ENCODE measurements at places on chromosomes 2 and 18. TPM values are rescaled to one million over a fixed set of nuclear protein-coding genes. Genes with fewer than 3 reads are reported as not detected.

DNA sequence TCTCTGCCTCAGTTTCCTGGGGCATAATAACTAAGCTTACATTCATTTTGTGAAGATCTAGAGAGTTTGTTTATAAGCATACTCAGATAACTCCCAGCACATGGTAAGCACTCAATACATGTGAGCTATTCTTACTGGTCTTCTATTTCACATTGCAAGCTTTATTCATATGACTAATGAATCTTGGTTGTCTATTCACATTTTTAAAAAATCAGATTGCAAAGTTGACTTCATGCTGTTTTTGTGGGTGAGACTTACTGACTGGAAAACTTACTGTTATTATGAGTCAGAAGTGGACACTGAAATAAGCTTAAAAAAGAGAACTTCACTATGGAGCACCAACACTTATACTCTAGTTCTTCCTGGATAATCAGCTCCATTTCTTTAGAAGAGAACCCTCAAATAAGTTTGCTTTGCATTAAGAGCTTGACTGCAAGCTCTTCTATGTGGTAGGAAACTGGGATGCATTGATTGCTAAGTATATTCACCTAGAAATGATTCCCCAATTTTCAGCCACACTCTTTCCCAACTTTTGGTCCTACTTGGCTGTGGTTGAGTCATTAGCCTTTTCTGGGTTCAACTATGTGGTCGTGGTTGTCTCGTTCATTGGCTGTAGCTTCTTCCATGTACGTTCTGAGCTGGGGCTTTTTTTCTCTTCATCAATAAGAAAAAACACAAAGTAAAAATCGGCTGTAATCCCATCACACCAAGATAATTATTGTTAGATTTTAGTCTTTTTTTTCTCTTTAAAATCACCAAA, 29.5 kb upstream of the RBMS1 start:
- no peaks in the 10 kb centered on the region for H3K36me3 ChIP-seq
- H3K4me1 ChIP-seq = no peaks in the 10 kb centered on the region
- H3K4me3 ChIP-seq = no peak overlapping the region
- no peak for DNase-seq
- no peak overlapping the region for H3K27ac ChIP-seq
- peaks cover 17% of the 10 kb centered on the region for H3K27me3 ChIP-seq

DNA sequence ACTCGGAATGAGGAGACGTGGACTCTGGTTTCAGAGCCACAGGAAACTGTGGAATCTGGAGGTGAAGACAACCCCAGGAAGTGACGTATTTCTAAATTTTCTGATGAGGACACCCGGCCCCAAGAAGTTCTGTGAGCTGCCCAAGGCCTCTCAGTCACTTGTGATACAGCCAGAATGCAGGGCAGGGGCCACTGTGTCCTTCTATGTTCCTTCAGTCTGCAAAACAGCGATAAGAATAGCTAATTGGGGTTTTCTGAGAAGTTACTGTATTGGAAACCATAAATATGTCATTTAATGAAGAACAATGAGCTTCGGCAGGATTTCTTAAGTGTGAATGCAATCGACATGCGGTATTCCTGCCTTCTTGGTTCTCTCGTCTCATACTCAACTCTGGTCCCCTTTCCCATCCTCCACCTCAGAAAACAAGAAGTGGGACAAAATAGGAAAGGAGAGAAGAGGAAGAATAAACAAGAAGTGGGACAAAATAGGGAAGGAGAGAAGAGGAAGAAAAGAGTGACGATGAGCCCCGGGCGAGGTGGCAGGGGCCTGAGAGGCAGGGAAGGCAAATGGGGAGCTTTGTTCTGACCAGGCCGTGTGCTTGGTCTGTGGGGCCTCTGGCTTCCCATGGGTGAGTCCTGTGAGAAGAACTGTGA, 282.0 kb upstream of the REV1 start:
- H3K27ac ChIP-seq = no peak overlapping the region
- H3K27me3 ChIP-seq = peaks cover 9% of the 10 kb centered on the region
- no peaks in the 10 kb centered on the region for H3K36me3 ChIP-seq
- no peak for DNase-seq
- no peak overlapping the region for H3K4me3 ChIP-seq
- no peaks in the 10 kb centered on the region for H3K4me1 ChIP-seq

PPP1R1C gene
- not detected for total RNA-seq

GRCh38 chr18:79208906-79209305, 139.7 kb downstream of the ATP9B start:
- peaks cover 5% of the 10 kb centered on the region for H3K4me1 ChIP-seq
- H3K27me3 ChIP-seq = no peaks in the 10 kb centered on the region
- no peak for DNase-seq
- peaks cover 7% of the 10 kb centered on the region for H3K36me3 ChIP-seq
- H3K27ac ChIP-seq = no peak overlapping the region
- no peak overlapping the region for H3K4me3 ChIP-seq

GRCh38 chr2:234341306-234341985, 155.4 kb downstream of the ARL4C start:
- DNase-seq = no peak
- H3K4me1 ChIP-seq = peaks cover 17% of the 10 kb centered on the region
- H3K4me3 ChIP-seq = no peak overlapping the region

- peaks cover 6% of the 10 kb centered on the region for H3K27me3 ChIP-seq
- DNase-seq = no peak
- H3K4me1 ChIP-seq = no peaks in the 10 kb centered on the region
- H3K4me3 ChIP-seq = no peak overlapping the region
- H3K27ac ChIP-seq = no peak overlapping the region
These were observed 171.9 kb downstream of the FMNL2 start for GRCh38 chr2:152506843-152507242.

All from natural killer cell treated with Interleukin-12 subunit alpha and Interleukin-12 subunit beta and Interleukin-15 and Interleukin-18, amount 100 ng/mL, for 72 hours (primary cell).